ENCODE measurements at places on chromosomes 7 and 10.

GRCh38 chr10:132282667-132283603 lies 24.8 kb downstream of the STK32C start:
- no peak for DNase-seq

DNA sequence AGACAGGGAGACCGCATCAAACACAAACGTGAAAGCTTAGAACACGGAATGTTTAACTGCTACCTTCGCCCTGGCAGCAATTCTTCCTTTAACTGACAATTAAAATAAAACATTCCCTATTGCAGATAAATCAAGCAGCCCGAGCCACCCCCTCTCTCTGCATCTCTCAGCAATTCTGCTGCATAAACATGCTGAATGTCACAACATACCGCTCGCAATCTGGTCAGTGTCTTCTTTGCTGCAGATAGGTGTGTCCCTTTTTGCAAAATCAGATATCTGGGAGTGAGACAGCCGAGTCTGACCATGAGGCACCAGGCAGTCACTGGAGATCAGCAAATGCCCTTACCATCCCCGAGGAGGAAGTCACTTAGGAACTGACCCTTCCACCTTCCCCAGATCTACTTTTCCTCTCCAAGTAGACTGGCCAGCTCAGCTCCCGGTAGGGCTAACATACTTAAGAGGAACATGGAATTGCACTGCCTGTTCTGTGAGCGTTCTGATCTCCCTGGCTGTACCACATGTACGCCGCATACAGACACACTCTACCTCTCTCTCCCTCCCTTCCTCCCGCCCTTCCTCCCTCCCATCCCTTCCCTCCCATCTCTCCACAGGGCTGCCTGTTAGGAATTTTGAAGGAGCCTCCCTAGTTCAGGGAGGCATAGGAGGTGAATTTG lies at the start of gene FRMD4A:
Gene FRMD4A (minus strand): TSS at position 537 of the 674 bp plus-strand sequence.
- peak; percentile 52 for DNase-seq

- peak; percentile 83 for DNase-seq
These were observed 177.9 kb downstream of the TAX1BP1 start for GRCh38 chr7:27917774-27918314.

- DNase-seq = no peak
These were observed 39.4 kb upstream of the CXCL12 start for GRCh38 chr10:44424298-44424697.

- DNase-seq = no peak
These were observed 30.7 kb downstream of the ANKIB1 start for GRCh38 chr7:92276460-92276864.

DNA sequence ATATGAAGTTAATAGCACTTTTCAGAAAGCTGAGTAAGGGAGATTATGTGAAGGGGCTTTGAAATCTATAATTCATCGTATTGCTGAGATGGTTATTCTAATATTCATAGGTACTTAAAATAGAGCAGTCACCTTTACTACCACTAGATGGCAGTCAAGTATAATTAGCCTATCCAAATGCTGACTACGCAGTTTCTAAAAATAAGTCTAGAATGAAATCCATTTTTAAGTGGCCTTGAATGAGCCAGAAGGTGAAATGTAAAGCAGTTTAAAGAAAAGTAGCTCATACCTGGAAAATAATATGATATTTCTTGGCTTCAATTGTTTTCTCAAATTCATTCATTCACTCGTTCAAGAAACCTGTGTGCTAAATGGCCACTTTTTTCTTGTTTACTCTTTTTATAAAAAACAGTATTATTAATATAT lies 1277.1 kb downstream of the GATA3 start:
- DNase-seq = peak; percentile 65

- DNase-seq = no peak
These were observed 264.4 kb downstream of the TNS3 start for GRCh38 chr7:47317487-47317886.

DNA sequence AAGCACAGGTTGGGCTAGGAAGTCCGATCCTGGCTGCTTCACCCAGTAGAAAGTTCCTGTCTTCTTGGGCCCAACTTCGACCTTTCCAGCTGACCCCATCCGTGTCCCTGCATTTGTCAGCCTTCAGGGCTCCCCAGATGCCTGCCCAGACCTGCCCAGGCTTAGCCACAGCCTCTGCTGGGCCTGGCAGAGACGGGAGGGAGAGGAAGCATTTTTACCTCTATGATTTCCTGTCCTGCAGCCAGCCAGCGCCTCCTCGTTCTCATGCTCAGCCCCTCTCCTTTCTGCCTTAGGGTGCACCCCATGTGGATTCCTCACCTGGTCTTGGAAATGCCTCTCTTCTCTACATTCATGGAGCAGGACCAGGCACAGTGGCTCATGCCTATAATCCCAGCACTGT lies 3.7 kb downstream of the METTL27 start:
- DNase-seq = peak; percentile 53

DNA sequence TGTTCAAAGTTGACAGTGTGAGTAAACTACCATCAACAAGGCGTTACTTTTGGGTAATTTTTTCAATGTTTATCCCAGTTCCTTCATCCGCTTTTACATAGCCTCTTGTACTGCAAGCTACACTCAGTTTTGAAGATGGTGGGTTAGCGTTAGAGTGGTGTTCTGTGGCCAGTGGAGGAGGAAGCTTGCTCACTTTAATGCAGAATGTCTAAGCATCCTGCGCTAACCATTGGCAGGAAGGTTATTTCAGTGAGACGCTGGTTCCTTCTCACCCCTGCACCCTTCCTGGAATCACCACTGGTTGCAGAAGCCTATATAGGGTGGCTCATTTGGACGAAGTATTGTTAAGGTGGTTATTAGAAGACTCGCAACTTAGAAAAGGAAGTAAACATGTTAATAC lies 159.1 kb downstream of the CELF2 start:
- no peak for DNase-seq

GRCh38 chr10:3775696-3776551 lies 9.1 kb downstream of the KLF6 start:
- DNase-seq = peak; percentile 59

GRCh38 chr7:156578978-156579430 lies 61.6 kb upstream of the RNF32 start:
- no peak for DNase-seq

GRCh38 chr7:107253599-107253998 lies 84.8 kb downstream of the HBP1 start:
- DNase-seq = no peak

Measured in kidney tubule cell (primary cell).